ENCODE measurements at places on chromosomes 2 and 18.

GRCh38 chr2:239456940-239457339 lies 56.1 kb upstream of the HDAC4 start:
- DNase-seq = no peak

GRCh38 chr2:113698892-113699447 lies 57.5 kb downstream of the SLC35F5 start:
- DNase-seq = no peak

DNA sequence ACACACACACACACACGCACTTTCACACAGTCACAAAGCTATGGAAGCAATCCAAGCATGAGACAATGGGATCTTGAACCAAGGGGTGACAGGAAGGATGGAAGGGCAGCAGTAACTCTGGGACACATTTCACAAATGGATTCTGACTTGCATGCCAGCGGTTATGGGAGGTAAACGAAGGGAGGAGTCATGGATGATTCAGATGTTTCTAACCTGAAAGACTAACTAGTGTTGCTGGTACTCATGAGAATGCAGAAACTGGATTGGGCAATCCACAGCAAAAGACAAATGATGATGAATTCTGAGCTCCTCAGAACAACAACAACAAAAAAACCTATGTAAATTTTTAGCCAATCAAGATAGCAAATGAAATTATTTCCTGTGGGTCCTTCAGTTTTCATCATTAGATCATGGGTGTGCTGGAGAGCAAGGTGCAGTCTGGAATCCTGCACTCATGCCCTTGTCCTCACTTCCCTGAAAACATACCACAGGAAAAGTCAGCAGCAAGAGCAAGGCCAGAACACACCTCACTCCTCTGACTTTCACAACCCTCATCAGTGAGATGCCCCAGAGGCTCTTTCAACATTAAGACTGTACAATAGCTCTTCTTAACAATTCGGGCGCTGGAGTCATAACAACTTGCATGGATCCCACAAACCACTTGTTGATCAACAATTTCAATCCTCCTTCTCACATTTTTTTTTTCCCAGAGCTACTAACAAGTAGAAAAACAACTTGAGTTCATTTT lies 32.6 kb downstream of the ABCA12 start:
- DNase-seq = no peak

DNA sequence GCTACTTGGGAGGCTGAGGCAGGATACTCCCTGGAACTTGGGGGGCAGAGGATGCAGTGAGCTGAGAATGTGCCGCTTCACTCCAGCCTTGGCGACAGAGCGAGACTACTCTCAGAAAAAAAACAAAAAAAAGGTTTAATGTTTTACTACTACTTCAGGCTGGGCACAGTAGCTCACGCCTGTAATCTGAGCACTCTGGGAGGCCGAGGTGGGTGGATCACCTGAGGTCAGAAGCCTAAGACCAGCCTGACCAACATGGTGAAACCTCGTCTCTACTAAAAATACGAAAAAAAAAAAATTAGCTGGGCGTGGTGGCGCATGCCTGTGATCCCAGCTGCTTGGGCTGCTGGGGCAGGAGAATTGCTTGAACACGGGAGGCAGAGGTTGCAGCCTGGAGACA lies 75.7 kb upstream of the ATIC start:
- DNase-seq = no peak

- DNase-seq = no peak
These were observed 10.0 kb upstream of the ADAM17 start for GRCh38 chr2:9565436-9566153.

DNA sequence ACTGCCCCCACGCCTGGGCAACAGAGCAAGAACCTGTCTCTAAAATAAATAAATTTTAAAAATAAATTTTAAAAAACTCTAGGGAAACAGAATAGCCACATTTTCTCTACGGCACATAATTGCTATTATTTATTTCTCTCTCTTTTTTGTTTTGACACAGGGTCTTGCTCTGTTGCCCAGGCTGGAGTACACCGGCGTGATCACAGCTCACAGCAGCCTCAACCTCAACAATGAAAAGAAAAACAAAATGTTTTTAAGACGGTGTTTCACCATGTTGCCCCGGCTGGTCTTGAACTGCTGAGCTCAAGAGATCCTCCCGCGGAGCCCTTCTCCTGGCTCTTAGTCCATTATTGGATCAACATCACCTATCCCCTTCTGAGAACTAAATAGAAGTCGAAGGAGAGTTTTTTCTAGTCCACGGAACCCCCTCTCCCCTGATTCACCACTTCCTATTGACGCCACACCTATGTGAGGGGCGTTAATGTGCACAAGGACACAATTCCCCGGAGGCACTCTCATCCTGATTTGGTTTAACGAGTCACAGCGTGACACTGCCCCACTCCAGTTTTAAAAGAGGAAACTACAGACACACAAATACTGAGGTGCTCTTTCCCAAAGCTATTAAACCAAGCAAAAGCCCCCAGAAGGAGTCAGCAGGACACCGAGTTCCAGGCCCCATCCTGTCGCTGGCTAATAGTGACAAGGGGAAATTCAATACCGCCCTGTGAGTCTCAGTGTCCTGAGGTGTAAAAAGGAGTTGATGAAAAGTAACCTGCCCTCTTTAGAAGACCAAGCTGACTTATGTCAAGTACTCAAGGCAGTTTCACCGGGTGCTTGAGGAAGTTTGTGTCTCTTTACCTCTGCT lies 1.1 kb downstream of the NPC1 start:
- peak; percentile 6 for DNase-seq

GRCh38 chr18:79496978-79497637 lies 101.4 kb downstream of the NFATC1 start:
- no peak for DNase-seq

DNA sequence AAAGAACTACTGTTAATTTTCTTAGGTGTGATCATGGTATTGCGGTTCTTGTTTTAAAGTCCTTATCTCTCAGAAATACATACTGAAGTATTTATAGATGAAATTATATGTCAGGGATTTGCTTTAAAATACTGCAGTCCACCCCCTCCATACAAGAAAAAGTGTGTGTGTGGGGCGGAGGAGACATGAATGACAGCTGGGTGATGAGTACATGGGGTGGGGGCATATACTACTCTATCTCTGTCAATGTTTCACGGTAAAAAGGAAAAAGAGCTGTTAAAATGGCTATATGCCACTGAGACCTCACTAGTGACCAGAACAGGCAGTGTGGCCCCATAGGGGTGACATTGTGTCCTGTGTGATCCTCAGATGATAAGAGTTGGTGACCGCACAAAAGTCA lies 54.1 kb downstream of the SPRED2 start:
- DNase-seq = no peak

GRCh38 chr2:192645811-192646598 lies 451.3 kb upstream of the TMEFF2 start:
- DNase-seq = no peak

GRCh38 chr2:113831161-113831560 lies 58.7 kb upstream of the ACTR3 start:
- no peak for DNase-seq

DNA sequence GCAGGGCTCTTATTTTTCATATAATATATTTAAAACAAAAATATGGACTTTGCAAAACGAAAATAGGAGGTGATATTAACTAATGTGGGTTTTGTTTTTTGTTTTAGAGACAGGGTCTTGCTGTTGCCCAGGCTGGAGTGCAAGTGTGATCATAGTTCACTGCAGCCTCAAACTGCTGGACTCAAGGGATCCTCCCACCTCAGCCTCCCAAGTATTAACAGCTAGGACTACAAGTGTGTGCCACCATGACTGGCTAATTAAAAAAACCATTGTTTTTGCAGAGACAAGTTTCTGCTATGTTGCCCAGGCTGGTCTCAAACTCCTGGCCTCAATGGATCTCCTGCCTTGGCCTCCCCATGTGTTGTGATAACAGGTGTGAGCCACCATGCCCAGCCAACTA lies 70.4 kb upstream of the FZD5 start:
- no peak for DNase-seq

DNA sequence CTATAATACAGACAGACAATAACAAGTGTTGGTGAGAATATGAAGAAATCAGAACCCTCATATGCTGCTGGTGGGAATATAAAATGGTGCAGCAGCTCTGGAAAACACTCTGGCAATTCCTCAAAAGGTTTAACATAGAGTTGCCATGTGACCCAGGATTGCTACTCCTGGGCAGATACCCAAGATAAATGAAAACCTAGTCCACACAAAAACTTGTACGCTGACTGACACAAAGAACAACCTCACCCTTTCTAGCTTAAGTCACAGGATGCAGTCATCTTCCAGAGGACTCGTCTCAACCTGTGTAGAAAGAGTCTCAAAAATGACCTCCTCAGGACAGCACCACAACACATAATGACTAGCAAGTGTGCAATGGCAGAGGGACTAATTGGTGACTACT lies 71.6 kb upstream of the ACAA2 start:
- no peak for DNase-seq

DNA sequence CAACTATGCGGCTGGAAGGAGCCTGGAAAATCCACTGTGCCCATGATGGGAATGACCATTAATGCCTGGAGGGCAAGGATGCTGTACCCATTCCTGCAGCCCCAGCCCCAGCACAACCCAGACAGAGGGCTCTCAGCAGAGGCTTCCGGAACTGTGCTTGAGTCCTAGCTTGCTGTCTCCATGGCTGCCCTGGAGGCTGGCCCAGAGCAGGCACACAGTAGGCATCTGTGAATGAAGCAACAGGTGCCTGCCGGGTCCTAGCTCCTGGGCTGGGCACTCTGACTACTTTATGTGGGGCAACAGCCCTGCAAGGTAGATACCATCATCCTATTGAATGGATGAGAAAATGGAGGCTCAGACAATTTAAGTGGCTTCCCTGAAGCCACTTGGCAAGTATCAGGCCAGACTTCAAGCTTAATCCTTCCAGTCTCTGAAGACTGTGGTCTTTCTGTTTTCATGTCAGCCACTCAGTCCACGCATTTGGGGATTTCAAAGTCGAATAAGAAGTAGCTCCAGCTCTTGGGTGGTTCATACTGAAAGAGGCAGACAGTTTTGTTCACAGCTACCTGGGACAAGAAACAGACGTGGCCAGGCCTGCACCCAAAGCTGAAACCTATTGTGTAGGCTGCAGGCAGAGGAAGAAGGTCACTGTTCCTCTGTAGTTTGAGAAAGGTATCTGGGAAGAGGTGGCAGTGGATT lies 237.5 kb downstream of the ZBTB7C start:
- DNase-seq = no peak

DNA sequence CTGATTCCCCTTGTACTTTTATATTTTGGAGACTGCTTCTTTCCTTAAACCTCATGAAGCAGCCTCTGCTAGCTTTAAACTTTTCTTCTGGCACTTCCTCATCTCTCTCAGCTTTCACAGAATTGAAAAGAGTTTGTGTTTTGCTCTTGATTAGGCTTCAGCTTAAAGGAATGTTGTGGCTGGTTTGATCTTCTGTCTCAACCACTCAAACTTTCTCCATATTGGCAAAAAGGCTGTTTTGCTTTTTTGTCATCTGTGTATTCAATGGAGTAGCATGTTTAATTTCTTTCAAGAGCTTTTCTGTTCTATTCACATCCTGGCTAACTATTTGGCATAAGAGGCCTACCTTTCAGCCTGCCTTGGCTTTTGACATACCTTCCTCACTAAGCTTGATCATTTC lies 36.3 kb upstream of the MSTN start:
- DNase-seq = no peak

DNA sequence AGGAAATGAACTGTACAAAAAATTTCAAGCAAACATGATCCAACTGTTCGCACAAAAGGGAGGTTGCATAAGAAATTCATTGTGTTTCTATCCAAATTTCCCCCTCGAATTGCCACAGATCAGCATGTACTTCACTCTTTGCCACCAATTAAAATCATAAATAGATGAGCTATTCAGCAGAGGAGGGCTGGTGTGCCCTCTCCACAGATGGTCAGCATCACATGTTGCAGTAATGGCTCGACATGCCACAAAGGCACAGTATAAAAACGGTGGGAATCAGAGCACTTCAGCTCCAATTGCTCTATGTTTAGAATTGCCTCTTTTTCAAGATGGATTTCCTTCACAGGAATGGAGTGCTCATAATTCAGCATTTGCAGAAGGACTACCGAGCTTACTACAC lies at the start of gene G6PC2:
TSS of gene G6PC2 (plus strand) at position 289 of the 400 bp plus-strand sequence. CDS start at position 330, 41 bp downstream.
- DNase-seq = no peak

DNA sequence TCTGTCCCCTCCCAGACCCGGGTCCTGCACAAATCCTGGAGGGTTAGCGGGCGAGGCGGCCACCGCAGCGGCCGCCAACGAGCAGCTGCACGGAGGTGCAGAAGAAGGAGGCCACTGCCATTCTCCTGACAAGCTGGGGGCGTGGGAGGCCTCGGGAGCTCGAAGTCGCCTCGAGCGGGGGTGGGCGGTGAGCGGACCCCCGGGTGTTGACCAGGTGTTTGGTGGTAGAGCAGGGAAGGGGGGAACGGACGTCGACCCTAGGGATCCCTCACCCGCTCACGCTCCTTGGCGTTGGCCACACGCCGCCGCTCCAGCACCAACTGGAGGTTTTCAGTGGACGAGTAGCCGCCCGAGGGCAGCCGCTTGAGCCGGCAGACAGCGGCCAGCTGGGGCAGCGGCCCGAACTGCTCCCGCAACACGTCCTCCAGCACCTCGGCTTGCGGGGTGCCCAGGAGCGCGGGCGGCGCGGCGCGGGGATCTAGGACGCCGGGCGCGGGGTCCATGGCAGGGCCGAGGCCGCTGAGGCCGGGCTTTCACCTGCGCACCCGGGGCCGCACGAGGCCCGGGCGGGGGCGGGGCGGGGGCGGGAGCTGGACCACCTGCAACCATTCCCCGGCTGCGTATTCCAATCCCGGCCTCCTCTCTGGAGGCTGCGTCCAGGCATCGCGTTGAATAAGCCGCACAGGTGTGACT lies at the start of gene FIGLA:
TSS of gene FIGLA (minus strand) at position 508 of the 693 bp plus-strand sequence. CDS start at position 503, 5 bp downstream.
- DNase-seq = no peak

DNA sequence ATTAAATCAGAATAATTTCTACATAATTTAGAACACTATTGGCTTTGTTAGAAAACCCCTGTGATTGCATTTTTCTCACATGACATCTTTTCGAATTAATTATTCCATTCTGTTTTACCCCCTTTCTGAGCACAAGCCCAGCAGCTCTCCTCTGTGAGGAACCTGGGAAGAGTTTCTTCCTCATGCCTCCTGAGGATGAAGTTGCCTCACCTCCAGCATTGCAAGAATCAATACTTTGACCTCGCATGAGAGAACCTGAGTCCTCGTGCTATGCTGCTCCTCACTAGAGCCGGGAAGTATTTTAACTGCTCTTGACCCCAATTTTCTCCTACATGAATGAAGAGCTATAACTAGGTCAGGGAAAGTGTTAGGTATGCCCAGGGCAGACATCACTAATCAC lies 77.1 kb upstream of the RAPH1 start:
- DNase-seq = no peak

- DNase-seq = no peak
These were observed 6.3 kb downstream of the ADRA2B start for GRCh38 chr2:96109931-96110511.

DNA sequence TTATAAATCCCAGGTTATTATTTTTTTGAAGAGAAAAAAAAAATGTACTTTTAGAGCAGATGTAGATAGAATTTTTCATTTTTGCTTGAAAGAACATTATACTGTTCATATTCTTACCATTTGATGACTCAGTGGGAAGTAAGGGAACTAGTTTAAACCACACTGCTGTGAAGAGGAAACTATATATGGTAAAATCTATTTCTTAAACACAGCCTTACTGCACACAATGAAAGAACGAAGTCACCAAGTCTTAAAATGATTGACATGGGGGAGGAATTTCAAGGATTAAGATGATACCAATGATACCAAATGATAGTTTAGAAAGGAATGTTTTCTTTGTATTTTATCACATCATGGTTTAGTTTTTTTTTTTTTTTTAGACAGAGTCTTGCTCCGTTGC lies 5.0 kb downstream of the ACTR2 start:
- no peak for DNase-seq
